ENCODE measurements at places on chromosomes 13 and 19.

- DNase-seq: no peak
Observed at GRCh38 chr13:31452525-31452924, 252.8 kb downstream of the B3GLCT start.

- DNase-seq: no peak
Observed at GRCh38 chr13:30774214-30774730, 38.9 kb downstream of the ALOX5AP start.

DNA sequence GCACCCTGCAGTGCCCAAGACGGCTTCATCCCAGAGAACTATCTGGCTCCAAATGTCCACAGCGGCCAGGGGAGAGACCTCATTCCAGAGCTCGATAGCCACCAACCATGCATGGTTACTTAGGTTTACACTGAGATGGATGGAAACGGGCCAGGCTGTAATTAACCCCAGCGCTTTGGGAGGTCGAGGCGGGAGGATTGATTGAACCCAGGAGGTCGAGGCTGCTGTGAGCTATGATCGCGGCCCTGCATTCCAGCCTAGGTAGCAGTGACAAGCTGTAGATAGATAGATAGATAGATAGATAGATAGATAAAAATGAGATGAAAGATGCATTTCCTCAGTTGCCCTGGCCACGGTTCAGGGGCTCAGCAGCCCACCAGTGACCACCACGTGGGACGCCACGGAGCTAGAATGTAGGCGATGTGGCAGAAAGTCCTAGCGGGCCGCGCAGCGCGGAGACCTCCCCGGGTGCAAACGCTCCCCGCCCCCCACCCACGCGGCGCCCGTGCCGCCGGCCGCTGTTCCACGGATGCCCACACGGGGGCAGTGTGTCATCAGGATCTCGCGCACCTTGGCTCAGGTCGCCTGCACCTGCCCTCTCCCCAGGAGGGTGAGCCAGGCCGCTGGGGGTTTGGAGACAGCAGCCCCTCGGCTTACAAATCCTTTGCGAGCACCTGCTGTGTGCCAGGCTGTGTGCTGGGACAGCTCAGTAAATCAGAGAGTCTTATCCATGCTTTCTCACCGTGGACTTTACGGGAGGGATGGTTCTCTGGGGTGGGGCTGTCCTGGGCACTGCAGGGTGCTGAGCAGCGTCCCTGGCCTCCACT is 13.5 kb upstream of the TLE5 start:
- peak; percentile 67 for DNase-seq

- DNase-seq: no peak
Observed at GRCh38 chr13:44352671-44353070, 21.0 kb upstream of the SERP2 start.

DNA sequence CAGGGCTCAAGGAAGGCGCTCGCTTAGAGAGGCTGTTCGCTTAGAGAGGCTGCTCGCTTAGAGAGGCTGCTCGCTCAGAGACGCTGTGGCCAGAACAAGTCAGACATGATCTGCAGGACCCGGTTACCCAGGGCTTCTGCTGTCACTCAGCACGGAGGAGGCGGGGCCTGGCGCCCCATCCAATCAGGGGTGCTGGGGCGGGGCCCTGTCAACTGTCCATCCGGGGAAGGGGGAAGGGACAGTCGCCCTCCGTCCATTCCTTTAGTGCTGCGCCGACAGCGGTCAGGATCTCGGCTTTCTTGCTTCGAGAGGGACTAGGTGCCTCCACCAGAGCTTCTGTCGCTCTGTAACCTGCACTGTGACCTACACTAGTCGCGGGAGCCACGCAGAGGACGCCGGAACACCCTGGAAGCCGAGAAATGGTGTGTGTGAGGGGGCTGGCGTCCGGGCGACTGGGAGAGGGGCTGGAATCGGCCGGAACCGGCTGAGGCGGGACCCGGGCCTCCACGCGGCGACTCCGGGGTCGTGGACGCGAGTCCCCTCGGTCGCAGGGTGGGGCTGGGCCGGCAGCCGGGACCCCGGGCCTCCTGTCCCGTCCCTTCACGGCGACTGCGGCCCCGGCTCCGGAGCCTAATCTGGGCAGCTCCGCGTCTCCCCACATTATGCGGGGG is at the start of gene ZNF440:
Gene ZNF440 (plus strand): TSS at position 245 of the 671 bp plus-strand sequence. CDS start 175 bp downstream, at position 420.
- DNase-seq: peak; percentile 66

- no peak for DNase-seq
Observed at GRCh38 chr13:29073755-29074154, 253.6 kb downstream of the MTUS2 start.

GRCh38 chr13:110396913-110397381 is 89.9 kb downstream of the COL4A2 start:
- DNase-seq: no peak

DNA sequence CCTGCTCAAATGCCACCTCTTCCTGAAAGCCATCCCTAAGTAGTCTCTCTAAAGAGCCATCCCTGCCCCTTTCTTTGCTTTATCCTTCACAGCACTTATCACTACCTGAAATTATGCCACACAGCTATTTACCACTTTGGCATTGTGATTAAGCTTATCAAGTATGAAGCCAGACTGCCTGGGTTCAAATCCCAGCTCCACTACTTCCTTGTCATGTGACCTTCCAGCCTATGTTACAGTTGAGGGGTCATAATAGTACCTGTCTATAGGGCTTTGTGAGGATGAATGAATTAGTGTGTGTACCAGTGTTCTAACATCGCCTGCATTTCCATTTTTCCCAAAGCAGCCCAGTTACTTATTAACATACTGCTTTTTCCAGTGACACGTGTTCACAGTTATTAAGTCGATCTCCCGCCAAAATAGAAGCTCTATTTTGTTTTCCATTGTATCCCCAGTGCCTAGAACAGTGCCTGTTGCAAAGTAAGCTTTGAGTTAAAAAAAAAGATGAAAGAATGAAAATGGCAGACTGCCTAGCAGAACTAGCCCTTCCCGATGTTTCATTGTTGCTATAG is 32.8 kb downstream of the ZSWIM9 start:
- DNase-seq: no peak

GRCh38 chr13:97058391-97058790 is 64.1 kb upstream of the OXGR1 start:
- DNase-seq: no peak

DNA sequence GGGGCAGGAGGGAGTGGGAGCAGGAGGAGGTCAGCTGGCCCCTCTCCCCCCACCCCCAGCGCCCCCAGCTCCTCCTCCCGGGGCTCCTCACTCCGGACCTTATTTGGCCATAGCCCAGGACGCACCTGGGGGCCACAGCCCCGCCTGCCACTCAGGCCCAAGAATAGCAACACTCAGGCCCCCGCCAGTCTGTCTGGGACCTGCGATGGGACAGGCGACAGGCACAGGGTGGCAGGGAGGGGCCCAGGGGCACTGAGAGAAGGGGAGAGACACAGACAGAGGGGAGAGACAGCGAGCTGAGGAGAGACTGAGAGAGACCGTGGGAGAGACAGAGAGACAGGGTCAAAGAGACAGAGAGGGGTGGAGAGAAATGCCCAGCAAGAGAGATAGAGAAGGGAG is 10.2 kb downstream of the JOSD2 start:
- no peak for DNase-seq

- DNase-seq: no peak
Observed at GRCh38 chr19:35116072-35116801, 614 bp downstream of the FXYD3 start.

- DNase-seq: no peak
Observed at GRCh38 chr19:19105365-19106055, 32.8 kb downstream of the TMEM161A start.

- no peak for DNase-seq
Observed at GRCh38 chr19:42573642-42574041, 21.1 kb downstream of the CEACAM8 start.

GRCh38 chr19:45468803-45469131 is 971 bp downstream of the FOSB start:
- DNase-seq: peak; percentile 73

DNA sequence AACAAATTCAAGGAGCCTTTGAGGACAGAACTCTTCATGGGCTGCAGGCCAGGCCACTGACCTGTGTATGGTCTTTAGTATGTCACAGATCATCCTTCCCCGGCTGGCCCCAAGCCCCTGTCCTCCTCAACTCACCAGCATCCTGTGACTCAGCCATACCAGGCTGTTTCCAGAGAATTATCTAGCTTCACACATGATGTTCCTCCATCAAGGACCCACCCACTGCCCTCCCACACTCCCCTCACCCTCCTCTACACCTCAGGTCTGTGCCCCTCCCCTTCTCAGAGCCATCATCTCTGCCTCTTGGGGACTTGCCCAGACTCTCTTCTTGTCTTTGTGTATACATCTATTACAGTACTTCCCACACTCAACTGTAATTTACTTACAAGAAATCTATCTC is 14.7 kb downstream of the DCT start:
- DNase-seq: no peak

- DNase-seq: no peak
Observed at GRCh38 chr13:95083066-95083465, 218.2 kb downstream of the ABCC4 start.

- no peak for DNase-seq
Observed at GRCh38 chr13:22235950-22236290, 565.0 kb downstream of the FGF9 start.

DNA sequence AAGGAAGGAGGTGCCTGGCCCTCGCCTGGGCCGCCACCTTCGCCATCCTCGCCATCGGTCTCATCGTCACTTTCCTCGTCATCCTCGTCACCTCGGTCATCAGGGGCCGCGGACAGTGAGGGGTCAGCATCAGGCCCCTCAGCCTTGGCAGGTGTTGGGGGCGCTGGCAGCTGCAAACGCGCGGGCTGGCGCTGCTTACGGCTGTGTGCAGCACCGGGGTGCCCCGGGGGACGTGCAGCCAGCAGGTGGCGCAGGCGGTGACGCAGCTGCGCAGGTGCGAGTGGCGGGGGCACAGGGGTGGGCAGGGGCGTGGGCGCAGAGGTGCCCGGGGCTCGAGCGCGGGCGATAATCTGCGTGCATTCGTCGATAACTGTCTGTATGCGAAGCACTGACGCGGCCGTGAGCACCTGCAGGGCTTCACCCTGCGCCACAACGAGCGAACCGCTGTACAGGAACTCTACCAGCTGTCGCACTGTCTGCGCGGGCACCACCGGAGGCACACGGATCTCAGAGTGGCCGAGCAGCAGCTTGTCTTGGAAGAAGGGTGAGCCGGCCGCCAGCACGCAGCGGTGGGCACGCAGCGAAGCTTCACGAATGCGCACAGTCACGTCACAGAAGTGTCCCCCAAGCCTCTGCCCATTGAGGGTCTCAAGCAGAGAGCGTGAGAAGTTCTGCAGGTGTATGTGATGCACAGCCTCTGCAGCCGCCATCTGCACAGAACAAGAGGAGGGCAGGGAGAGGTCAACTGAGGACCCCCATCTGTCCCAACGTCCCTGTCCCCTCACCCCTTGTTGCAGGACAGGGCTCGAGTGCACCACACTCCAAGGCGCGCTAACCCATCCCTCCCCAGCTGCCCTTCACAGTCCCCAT is 2.4 kb downstream of the ZBTB45 start:
- no peak for DNase-seq

- DNase-seq: no peak
Observed at GRCh38 chr19:45161738-45162607, 1.2 kb upstream of the NKPD1 start.

- DNase-seq: no peak
Observed at GRCh38 chr19:31947436-31948115, 397.8 kb upstream of the ZNF507 start.

DNA sequence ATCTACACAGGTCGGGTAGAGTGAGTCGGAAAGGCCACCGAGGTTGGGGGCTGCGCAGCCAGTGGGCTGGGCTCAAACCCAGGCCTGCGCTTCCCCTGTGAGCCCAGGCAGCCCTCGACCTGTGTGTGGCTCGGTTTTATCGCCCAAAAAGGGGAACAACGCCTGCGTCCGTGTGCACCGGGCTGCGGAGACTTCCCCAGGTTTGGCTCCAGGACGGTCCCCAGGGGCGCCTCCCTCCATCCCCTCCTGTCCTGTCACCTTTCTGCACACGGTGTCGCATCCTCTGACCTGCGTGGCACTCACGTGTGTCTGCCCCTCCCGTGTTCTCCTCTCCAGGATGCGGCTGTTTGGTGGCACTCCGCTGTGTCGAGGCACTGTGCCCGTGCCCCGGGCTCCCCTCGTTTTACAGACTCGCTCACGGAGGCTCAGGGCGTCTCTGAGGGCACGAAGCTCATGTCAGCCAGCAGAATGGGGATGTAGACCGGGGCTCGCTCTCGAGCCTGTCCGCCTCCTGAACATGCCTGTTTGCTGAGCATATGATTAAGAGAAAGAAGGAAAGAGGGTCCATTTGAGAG is 25.9 kb downstream of the MCF2L start:
- no peak for DNase-seq

GRCh38 chr19:46784262-46785053 is 3.9 kb downstream of the SLC1A5 start:
- DNase-seq: no peak

DNA sequence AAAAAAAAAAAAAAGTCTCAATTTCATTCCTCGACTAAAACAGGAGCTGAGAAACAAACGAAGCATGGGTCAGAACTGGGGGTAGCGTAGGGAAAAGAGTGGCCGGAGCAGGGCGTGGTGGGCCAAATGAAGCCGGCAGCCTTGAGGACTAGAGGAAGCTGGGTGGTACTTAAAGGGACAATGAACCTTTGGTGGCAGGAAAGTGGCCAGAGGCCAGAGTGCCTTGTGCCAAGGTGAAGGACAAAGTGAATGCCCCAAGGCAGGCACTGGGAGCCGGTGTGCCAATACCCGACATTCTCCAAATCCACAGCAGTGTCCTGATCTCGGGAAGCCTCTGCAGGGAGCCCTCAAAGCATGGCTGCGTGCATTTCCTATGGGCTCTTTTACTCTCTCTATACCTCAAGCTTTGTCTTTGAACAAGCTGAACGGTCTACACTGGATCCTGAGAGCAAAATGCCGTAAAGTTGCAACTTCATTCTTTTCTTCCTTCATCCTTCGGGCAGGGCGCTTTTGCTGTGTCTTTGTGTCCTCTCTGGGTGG is 195.0 kb upstream of the KL start:
- no peak for DNase-seq

GRCh38 chr13:31072041-31072440 is 89.7 kb downstream of the HSPH1 start:
- DNase-seq: no peak

- DNase-seq: no peak
Observed at GRCh38 chr13:36629057-36629385, 44.8 kb upstream of the SERTM1 start.

GRCh38 chr19:18304458-18305310 is 18.2 kb downstream of the LSM4 start:
- DNase-seq: peak; percentile 71

GRCh38 chr13:61700181-61700580 is 284.5 kb upstream of the PCDH20 start:
- no peak for DNase-seq

GRCh38 chr13:110334256-110334655 is 27.2 kb downstream of the COL4A2 start:
- no peak for DNase-seq

DNA sequence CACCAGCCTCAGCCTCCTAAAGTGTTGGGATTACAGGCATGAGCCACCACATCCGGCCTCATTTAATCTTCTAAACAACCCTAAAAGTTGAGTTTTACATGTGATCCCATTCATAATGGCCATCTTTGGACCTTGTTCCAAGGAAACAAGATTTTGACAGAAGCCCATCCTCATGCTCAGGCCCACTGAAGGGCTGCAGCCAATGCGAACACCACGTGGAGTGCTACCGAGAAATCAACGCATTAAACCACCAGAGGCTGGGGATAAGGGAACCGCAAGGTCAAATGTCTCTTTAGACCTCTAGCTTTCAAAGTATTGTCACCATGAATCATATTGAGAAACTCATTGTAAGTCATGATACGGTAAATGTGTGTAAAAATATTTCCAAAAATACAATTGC is 49.4 kb upstream of the DOCK9 start:
- no peak for DNase-seq

- DNase-seq: no peak
Observed at GRCh38 chr19:30224689-30225606, 147.2 kb upstream of the ZNF536 start.
